Anterior cingulate cortex (tissue), 58 donors: ENCODE measurements at places on chromosomes 2 and 18.

- DNase-seq = no peak
Observed at GRCh38 chr2:220556658-220557057, 929.2 kb downstream of the SLC4A3 start.

GRCh38 chr18:26548415-26549262, at the start of gene KCTD1:
Gene KCTD1 (minus strand): TSS chr18:26548553. CDS start chr18:26548536, 17 bp downstream.
- DNase-seq = peak; percentile 71

DNA sequence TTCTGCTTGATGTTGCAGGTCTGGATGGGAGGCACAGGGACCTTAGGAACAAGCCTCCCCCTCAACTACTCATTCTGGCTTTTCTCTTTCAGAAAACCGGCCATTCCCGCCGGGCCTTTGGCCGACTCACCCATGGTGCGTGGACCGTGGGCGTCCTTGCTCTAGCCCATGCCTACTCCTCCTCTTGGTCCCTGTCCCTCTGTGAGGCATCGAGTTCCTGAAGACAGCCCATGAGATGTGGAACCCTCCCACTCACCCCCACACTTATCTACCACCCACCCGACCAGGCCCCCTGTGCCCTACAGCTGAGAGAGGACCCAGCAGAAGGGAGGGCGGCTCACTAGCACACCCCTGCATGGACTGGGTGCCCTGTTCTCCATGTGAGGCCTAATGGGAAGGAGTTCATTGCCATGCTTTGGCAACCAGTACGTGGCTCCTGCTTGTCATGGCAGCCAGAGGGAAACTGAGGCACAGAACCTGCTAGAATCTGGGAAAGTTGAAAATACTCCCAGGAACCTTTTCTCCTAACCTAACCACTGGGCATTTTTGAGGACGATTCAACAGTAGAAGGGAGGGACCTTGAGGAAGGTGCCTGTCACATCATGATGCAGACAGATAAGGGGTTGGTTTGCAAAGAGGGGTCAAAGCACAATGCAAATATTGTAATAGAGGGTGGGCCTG, 8.5 kb downstream of the SPEG start:
- DNase-seq = no peak

DNA sequence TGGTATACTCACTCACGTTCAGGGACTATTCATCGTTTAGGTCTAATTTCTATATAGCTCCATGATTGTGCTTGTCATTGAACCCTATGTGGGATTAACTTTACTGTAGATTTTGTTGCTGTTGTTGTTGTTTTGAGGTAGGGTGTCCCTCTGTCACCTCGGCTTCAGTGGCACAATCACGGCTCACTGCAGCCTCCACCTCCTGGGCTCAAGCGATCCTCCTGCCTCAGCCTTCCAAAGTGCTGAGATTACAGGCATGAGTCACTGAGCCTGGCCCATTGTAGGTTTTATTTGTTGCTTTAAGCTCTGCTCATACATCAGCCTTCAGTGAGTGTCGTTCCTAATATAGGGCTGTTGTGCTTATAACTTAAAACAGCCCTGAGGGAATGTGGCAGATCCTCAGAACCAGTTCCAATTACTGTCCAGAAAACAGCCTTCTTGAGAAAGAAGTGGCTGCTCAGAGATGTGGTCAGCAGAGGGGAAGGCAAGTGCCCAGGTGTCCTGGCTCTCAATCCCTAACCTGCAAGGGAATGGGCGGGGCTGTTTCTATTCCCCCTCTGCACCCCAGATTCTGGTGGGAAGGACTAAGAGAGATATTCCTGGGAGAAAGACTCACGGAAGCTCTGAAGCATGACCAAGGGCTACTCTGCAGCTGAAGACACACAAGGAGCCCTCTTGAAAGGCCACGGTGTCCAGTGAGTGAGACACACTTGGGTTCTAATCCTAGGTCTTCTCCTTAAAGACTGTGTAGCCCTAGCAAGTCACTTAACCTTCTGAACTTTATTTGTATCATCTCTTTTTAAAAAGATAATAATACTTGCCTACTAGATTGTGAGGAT, 79.6 kb upstream of the LCLAT1 start:
- DNase-seq = no peak

- no peak for DNase-seq
Observed at GRCh38 chr2:62156861-62157496, 38.9 kb upstream of the B3GNT2 start.

DNA sequence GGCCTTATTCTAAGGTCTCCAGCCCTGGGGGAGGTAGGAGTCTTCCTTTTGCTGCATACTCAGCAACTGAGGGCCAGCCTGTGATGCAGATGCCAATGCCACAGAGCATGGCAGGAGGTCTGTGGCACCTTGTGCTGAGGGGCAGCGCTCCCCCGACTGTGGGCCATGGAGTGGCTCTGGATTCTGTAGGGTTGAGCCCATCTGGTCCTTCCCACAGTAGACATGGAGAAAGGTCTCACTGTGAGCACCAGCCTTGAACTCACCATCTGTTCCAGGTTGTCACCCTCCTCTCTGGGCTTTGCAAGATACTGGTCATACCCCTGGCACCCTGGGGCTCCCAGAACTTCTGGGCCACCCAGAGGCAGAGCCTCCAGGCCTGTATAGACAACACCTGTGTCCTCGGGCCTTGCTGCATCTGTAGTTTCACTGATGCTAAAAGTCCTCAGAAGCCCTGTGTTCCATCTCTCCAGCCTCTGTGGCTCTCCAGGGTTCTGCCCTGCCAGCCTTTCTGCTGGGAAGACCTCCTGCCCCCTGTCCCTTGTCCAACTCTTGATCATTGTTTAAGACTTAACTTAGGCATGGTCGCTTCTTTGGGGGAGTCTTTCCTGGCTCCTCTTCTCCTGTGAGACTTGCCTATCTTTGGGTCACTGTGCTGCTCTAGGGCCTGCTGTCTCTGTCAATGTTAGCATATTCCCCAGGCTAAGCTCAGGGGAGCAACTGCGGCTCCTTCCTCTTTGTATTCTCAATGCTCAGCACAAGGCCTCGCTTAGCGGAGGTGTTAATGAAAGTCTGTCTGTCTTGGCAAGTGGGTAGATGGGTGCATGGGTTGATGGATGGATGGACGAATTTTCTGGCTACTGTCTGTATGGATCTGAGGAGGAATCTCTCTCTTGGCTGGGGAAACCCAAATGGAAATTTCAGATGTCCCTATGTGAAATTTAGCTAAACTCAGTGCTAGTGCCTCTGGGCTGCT, 160.9 kb downstream of the DYSF start:
- DNase-seq = no peak

GRCh38 chr18:31065036-31065773, 22.7 kb upstream of the DSC3 start:
- no peak for DNase-seq

GRCh38 chr2:154591294-154591820, 107.1 kb upstream of the KCNJ3 start:
- DNase-seq = no peak

GRCh38 chr2:106363791-106364190, 104.4 kb downstream of the RGPD3 start:
- DNase-seq = no peak

- no peak for DNase-seq
Observed at GRCh38 chr2:9991829-9992273, 40.4 kb downstream of the GRHL1 start.

GRCh38 chr2:172863341-172863740, 127.7 kb downstream of the RAPGEF4 start:
- DNase-seq = no peak

DNA sequence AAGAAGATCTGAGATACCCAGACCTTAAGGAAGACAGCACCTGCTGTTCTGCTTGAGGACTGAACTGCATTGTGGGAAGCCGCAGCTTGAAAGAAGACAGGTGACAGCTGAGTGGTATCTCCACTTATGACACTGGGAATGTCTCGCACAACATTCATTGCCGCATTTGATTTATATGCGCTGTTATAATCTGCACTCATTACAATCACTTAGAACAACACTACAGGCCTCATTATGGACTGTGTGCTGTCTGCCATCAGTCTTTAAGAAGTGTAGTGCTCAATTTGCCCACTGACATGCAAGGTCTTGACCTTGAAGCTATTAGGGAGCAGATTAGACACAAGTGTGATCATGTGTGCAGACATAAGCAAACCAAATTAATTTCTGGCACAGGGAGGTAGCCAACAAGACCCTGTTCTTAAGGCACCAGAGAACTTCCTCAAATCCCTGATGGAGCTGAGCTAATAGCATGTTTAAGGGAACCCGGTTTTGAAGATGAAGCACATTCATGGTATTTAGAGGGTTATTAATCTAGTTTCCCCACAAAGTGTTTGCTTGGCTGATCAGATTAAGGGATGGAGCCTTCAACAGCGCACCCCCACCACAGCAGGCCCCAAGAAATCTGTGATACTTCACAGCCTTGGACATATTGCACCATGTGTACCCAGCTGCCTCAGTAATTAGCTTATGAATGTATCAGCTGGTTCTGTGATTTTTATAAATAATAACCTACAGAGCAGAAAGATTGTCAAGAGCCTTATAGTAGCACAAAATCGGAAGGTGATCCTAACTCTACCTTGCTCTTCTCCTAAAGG, 146.8 kb downstream of the SATB2 start:
- DNase-seq = no peak

DNA sequence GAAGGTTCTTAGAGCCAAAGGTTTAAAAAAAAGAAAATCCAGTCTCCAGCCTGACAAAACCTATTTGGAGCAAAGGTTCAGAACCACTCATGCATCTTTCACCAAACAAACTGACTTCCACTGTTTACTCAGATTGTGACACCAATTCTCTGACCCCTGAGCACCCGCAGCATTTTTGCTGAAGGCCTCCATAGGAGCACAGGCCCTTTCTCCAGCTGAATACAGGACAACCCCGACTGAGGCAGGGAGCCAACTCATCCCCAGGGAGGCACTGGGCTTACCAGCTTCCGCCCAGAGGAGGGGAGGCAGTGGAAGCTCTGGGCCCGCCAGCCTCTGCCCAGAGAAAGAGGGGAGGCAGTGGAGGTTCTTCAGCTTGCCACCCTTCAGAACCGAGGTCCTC, 51.0 kb upstream of the CNGA3 start:
- DNase-seq = no peak

- no peak for DNase-seq
Observed at GRCh38 chr2:96729748-96730147, 10.1 kb downstream of the LMAN2L start.

GRCh38 chr18:62981566-62981965, 266.2 kb downstream of the PHLPP1 start:
- DNase-seq = no peak

GRCh38 chr18:46040033-46040746, 31.9 kb downstream of the PSTPIP2 start:
- no peak for DNase-seq

DNA sequence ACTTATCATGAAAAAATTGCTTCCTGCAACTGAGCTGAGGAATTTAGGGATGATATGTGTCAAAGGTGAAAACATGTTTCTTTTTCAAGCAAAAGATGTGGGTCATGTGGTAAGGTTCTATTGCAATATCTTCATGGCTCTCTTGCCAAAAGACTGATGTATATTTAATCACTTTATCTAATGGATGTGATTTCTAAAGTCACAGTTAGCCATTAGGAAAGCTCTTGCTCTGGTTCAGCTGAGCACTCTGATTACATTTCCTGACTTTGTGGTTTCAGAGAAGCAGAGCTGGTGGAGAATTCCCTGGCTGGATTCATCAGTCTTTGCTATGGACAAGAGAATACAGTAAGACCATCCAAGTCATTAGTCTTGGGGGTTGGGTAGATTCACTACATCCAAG, 24.4 kb downstream of the SCN9A start:
- DNase-seq = no peak

DNA sequence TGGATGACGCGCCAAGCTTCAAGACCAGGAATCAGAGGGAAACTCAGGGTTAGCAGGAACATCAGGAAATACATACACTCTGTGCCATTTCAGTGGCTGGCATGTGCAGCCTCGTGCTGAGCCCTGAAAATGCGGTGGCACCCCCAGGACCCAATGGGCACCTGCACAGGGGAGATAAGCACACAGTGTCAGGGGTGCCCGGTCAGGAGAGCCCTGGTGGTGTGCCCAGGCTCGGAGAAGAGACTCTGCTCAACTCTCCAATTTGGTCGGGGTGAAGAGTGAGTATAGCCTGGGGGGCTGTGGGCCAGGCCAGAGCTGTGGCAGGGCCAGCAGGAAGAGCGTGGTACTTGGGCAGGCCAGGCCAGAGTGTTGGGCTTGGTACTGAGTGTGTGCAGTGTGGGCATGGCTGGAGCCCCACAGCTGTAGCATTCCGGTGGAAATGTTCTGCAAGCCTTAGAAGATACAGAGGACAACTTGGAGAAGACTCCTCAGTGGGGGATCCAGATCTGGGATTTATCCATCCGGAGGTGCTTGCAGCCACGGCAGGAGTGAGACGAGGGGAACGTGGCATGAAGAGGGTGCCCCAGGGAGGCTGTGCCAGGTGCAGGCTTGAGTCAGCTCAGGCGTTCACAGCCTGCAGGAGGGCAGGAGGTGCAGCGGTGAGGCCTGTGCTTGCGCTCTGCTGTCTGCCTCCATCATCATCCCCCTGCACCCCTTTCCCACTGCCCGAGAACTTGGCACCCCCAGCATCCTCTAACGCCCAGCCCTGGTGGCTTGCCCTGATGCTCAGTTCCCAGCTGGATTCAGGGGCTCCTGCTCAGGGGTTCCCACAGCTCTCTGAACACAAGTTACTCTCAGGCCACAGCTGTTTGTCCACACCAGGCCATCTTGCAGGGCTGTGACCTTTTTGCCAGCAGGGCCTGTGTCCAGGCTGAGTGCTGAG, 451.7 kb upstream of the HS6ST1 start:
- DNase-seq = no peak

- DNase-seq = no peak
Observed at GRCh38 chr2:15159206-15159605, 401.9 kb downstream of the NBAS start.

DNA sequence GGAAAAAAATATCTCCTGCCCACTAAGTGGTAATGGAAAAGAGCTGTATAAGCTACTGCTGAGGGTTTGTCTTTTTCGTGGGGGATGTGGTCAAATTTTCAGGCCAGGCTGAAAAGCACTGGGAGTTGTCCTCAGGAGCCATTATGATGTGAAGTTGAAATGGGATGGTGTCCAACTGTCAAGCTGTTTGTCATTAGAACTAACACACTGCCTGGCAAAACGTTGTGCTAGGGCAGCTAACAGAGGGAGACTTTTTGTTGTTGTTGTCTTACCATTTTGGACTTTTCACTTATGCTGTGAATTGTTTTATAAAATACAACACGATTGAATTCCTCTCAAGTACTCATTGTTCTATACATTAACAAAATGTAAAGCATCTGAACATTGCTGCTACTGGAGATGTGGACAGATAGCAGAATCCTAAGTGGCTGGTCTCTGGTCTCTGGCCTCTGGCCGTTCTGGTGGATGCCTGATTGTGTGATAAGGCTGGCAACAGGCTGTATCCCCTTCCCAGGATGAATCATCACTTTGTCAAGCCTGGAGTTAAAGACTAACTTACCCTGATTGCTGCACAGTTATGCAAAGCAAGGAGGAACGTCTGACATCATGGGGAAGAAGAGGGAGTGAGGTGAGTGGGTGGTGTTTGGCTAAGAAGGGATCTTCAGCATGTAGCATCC, 2.3 kb downstream of the MYO1B start:
- DNase-seq = no peak

GRCh38 chr18:35041815-35042387, 688 bp downstream of the MAPRE2 start:
- no peak for DNase-seq

DNA sequence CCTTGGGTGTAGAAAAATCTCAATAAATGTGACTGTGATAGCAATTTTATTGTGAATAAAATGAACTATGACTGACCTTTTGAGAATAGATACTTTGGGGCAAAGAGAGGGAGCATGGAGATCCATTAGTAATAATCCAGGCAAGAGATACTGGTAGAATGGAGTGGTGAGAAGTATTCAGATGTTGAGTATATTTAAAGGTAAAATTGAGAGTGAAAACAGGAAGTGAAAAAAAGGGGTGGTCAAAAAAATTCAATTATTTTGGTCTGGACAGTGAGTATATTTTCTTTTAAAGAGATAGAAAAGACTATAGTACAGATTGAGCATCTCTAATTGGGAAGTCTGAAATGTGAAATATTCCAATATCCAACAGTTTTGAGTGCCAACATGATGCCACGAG, 1515.6 kb upstream of the NXPH2 start:
- no peak for DNase-seq
